ENCODE measurements at places on chromosomes 11 and 22.
A peak's percentile ranks its signal among the peaks of the same experiment; 100 is the strongest.

- no peak for DNase-seq
Observed at GRCh38 chr11:86211619-86212018, 32.9 kb upstream of the EED start.

DNA sequence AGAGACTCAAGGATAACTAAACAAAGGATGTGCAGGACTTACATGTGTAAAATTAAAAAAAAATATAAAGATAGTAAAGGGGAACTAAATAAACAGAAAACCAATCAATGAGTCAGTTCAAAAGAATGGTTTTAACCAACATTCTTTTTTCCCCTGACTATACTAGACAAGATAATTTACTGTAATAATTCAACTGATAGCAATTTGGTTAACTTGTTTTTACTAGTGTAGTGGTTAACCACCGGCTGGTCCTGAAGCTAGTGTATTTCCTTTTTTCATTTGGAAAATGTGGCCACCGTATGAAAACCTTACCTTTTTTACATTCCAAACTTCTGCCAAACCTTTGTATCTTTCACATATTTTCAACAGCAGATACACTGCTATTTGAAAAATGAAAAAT, 123.1 kb downstream of the ARHGAP42 start:
- DNase-seq, result peak; percentile 64

- DNase-seq, result no peak
Observed at GRCh38 chr11:119258180-119258579, 52.0 kb downstream of the CBL start.

DNA sequence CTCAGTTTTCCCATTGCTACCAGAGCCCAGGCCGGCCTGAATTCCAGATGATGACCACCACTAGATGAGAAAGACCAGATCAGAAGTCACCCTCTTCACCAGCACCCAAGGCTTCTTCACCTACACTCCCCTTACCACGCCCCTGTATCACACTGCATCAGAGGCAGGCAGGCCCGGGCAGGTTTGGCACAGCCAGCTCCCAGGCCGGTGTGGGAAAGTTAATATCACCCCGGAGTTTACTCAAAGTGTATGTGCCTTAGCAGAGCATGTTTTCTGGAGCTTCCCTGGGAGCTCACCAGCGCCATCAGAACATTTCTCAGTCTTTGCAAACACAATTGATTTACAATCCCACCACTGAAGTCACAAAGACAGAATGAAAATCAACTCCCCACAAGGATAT, 47.5 kb upstream of the POU2AF1 start:
- no peak for DNase-seq

DNA sequence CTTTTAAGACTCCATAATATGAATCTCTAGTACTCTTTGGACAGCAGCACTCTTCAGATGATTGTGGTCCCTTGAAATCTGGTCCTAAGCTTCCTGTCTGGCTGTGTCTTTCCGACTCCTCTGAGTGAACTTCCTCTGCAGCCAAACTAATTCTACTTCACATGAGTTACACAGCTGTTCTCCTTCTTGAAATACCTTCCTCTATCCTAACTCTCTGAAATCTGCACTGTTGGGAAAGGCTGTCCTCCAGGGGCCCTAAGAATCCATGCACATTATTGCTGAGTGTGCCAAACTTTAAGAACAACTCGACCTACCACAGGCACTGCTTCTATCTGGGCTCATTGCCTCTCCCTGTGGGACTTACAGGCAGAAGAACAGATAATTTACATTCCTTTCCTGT, 217.3 kb upstream of the ARHGAP42 start:
- DNase-seq, result no peak

GRCh38 chr11:74633406-74634393, 41.3 kb downstream of the POLD3 start:
- DNase-seq, result no peak

- no peak for DNase-seq
Observed at GRCh38 chr22:19882446-19883381, 28.0 kb upstream of the GNB1L start.

GRCh38 chr22:46138058-46138797, 12.1 kb upstream of the PPARA start:
- DNase-seq, result no peak

DNA sequence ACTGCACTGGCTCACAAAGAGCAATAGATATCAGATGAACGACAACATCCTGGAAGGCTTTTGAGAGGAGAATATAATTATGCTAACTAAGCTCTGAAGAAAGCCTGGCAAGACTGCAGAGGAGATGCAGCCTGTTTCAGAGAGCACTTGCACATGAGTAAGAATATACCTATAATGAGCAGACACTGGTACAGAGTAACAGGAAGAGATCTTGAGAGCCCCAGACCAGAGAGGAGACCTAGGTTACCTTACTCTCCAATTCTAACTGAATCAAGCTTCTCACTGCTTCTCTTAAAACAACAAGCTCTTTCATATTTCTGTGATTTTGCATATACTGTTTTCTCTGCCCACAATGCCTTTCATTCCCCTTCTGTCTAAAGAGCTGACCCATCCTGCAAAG, 66.5 kb downstream of the FAM168A start:
- no peak for DNase-seq

- DNase-seq, result no peak
Observed at GRCh38 chr11:45096636-45097035, 49.8 kb upstream of the PRDM11 start.

GRCh38 chr11:122189229-122189628, 73.2 kb upstream of the BLID start:
- peak; percentile 98 for DNase-seq

DNA sequence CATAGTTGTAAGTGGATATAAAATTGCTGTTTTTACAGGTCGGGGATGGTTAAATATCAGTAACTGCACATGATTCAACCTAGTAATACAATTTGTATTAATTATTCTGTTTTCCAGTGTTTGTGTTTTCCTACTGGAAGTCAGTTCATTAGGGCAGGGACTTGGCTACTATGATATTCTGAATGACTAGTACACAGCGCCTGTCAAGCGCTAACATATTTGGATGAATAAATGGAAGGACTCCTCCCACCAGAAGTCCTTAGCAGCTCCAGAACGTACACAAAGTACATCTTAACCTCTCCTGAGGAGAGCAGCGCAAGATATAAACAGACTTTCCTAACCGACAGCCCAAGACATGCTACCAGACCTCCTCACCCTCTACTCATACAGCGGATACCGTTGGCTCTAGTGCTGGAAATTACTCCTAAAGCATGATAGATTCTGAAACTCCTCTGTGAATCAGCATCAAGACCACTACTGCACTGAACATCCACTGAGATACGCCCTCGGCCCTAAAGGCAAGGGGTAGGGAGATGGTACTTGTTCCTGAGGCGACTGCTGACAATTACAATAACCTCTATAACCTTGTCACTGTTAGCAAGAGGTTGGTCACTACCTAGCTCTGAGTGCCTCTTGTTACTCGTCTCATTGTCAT, 79.1 kb downstream of the RDX start:
- no peak for DNase-seq

DNA sequence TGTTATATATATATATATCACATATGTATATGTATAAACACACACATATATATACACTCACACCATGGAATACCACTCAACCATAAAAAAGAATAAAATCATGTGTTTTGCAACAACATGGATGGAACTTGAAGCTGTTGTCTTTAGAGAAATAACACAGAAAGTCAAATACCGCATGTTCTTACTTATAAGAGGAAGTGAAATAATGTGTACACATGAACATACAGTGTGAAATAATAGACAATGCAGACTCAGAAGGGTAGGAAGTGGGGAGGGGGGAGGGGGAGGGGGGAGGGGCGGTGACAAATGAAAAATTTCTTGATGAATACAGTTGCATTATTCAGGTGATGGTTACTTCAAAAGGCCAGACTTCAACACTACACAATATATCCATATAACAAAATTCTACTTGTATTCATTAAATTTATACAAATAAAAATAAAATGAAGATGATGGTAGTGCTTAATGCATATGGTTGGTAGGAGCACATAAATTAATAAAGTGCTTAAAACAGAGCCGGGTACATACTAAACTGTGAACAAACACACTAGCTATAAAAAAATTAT, 5.8 kb upstream of the OR5B2 start:
- no peak for DNase-seq

GRCh38 chr22:28903729-28904128, 20.4 kb downstream of the ZNRF3 start:
- DNase-seq, result no peak

DNA sequence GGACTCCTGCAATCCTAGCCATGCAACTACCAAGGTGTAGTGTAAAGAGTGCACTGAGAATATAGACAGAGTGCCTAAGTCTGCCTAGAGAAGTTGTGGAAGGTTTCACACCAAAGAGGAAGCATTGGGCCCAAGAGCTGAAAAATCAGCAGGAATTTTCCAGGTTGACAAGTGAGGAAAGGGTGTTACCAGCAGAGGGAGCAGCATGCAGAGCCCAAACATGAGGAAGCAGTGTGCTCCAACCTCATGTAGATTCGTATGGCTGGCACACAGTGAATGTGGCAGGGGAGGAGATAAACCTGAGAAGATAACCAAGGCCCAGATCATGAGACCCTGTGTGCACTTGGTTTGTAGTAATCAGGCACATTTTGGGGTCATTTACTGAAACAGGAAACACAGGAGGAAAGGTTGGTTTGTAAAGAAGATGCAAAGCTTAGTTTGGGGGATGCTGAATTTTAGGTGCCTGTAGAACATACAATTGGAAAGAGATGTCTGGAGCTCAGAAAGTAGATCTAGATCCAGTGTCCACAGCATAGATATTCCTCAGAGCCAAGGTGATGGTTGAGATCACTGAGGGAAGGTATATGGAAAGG, 1.7 kb downstream of the HPX start:
- DNase-seq, result peak; percentile 70

DNA sequence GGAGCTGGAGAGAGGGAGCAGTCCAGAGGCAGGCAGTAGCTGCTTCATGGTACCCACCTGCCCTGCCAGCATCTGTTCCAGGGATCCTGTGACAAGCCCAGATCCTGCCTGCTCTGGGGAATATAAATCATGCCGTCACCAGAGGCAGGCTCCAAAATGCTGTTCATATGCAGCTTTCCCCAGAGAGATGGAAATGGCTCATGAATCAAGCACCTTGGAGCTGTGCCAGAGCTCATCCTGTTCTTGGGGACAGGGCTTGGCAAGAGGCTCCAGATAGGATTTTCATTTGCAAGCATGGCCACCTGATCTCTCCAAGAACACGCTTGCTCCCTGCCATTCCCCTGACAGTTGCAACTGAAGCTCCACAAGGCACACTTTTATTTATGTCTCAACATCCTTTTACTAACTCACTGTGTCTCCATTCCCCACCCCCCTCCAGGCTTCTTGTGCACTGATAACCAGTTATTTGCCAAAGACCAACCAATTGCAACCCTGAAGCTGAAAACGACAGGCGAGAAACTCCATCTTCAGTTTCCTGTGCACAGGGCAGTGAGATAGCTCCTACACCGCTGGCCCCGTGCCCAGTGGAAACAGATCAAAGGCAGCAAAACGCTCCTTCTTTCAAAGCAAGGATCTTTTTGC, 115.8 kb upstream of the PITPNB start:
- DNase-seq, result peak; percentile 40

DNA sequence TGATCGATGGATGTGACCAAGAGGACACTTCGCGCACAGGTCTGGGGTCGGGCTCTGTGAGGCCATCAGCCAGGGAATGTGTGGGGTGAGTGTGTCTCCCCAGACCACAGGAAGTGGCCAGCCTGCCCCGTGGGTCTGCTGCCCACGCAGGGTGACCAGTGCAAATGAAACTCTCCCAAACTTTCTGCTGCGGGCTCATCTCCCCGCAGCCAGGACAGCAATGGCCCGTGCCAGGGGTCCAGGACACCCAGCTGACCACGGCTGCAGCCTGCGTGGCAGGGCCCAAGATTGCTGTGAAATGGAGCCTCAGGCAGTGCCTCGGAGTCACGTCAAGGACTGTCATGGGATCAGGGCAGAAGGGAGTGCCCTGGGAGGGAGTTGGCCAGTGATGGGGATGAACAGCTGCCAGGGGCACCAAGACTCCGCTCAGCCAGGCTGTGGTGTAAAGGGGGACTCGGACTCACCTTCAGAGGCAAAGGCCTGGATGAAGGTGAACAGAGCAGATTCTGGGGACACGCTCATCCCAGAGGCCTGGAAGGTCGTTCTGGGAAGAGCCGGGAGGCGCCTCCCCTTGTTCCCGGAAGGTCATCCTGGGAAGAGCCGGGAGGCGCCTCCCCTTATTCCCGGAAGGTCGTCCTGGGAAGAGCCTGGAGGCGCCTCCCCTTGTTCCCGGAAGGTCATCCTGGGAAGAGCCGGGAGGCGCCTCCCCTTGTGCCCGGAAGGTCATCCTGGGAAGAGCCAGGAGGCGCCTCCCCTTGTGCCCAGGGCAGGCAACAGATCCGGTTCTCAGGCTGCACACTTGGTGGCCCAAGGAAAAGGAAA, 252.6 kb downstream of the BRD1 start:
- no peak for DNase-seq

DNA sequence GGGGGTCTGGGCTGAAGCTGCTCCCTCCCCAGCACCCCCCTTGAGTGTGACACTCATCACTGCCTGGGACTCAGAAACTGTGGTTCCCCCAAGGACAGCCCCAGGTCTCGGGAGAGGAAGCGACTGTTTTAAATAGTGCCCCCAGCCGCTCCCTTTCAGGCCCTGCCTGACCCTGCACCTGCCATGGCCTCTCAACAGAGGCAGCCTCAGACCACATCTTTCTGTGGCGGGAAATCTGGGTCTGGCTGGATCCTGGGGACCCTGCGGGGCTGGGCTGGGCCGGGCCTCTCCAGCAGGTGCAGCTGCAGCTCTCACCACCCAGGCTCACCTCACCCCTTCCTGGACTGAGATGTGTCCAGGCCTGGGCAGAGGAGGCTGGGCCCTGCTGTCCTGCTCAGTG, 3.7 kb upstream of the IGLL1 start:
- DNase-seq, result no peak

GRCh38 chr22:24011735-24012068, 598 bp downstream of the CABIN1 start:
- peak; percentile 15 for DNase-seq

DNA sequence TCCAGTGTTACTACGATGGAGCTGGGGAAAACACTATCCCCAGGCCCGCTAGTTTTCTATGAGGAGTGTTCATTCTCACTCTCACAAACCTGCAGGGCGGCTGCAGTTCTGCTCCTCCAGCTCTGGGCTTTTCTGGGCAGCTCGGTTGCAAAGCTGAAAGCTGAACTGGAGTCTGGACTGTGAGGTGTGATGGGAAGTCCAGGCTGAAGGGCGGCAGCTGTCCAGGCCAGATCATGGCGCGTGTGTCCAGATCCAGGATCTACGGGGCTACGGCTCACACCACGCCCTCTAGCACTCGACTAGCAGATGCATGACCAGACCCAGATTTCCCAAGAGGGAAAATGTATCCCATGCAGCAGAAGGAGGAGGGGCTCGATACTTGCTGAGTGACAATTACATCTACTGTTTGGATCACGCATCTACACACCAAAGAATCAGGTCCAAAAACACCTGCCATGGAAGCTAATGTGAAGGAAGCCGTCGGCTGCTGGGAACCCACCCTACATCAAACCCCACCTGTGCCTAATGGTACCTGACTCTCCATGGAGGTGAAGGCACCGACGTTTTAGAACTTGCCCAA, 555.0 kb downstream of the BRD1 start:
- DNase-seq, result no peak

DNA sequence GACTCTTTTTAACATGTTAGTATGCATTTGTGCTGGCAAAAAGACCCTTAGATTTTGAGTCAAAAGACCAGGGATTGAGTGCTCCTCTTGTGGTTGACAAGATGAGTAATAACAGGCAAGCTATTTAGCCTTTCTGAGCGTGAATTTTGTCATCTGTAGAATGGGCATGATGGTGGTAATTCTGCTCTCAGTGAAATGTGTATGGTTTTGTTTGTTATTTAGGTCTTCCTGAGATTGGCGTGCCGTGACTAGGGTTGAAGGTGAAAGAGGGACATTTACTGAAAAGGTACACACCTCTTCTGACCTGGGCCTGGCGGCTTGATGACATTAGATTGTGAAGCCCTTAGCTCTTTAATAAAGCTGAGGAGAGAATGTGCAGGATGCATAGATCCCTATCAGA, 8.4 kb upstream of the CEP295 start:
- DNase-seq, result no peak

All from ELR (cell line).